ENCODE measurements at places on chromosomes 12 and 14.
A peak's percentile ranks its signal among the peaks of the same experiment; 100 is the strongest.

GRCh38 chr12:27109334-27110028 is 27.1 kb upstream of the C12orf71 start:
- no peak for DNase-seq

GRCh38 chr12:3182426-3182825 is 105.2 kb downstream of the TSPAN9 start:
- DNase-seq = no peak

- no peak for DNase-seq
Measured at GRCh38 chr12:76033081-76034011, 1.8 kb upstream of the PHLDA1 start.

DNA sequence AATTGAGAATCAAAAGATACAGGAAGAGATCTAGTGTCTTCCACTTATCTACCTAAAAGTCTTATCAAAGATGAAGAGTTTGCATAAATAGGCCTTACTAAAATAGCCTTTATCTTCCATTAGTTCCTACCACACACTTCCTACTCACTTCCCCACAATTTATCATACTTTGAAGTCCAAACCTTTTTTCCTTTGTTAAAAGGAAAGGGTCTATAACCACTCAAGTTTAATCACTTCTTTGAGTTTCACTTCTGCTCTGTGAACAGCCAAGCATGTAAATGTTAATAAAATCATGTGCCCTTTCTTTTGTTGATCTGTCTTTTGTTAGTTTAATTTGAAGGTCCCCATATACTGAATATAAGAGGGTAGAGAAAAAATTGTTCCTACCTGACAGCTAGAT is 114.5 kb downstream of the PHLDA1 start:
- DNase-seq = no peak

DNA sequence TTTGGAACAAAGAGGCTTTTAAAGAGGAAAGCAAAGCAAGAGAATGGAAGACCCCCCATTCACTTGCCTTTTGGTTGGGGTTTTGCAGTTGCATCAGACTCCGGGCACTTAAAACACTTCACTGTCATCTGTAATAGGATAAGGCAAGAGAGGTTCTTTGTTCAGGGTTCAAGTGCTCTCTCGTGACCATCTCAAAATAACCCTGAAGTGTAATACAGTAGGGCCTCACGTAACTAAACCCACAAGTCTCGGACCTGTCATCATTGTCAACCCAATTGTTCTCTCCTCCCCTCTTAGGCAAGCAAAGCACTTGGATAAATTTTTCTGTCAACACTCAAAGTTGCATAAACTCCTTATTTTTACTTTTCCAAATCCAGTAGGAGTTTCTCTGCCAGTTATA is 26.9 kb upstream of the MYBPC1 start:
- DNase-seq = peak; percentile 97

- DNase-seq = no peak
Measured at GRCh38 chr12:52828591-52829021, 5.5 kb downstream of the KRT79 start.

DNA sequence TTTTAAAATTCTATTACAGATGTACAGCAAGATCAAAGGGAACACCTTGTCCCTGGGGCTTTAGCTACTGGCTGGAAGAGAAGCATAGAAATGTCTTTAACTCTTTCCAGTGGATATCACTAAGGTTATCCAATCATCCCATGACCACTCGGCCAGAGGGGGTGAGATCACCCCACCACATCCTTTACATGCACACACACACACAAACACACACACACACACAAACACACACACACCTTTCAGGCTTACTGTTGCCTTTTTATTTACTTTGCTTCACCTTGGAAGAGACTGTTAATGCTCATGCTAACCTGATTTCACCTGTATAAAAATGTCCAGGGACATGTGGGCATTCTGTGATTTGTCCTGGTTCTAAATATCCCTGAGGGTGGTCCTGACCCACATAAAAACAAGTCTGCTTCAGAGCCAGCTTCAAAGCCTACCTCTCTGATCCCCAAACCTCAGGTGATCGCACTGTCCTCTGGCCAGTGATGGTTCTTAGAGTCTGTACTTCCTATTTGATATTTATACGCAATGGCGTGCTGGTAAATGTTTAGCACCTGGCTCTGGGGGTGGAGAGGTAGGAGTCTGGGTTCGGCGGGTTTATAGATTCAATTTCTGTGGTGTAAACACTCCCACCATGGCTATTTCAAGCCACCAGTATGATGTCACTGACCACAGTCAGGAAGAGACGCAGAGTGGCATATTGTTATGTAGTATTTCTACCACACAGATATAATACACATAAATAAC is 166.1 kb upstream of the EEA1 start:
- no peak for DNase-seq

DNA sequence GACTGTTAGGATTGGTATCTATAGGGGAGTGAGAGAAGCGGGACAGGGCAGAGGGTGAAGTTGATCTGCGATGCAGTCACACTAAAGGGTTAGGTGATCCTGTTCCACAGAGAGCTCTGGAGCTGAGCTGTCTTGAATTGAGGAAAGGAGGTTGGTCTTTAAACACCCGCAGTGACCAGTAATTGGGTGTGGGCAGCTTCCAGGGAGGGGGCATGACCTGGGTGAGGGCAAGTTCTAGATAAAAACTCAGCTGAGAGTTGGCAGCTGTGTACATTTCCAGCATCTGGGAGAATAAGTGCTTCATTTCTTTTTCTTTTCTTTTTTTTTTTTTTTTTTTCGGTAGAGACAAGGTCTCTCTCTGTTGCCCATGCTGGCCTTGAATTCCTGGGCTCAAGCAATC is 35.1 kb downstream of the RDH12 start:
- no peak for DNase-seq

DNA sequence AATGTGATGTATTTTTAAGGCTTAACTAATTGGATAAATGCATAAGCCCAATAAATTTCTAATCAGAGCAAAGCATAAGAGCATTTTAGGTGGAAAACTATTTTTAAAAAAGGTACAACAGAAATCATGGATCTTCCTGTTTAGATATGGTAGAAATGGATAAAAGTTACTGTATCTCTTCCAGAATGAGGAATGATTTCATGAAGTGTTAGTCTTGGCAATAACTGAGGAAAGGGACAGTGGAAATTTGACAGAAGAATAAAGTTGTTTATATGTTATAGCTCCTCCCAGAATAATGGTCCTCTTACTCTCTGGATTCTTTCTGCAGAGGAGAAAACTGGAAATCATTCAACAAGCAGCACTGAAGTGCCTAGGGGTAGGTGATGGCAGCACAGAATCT is 32.4 kb upstream of the BMAL2 start:
- DNase-seq = no peak

DNA sequence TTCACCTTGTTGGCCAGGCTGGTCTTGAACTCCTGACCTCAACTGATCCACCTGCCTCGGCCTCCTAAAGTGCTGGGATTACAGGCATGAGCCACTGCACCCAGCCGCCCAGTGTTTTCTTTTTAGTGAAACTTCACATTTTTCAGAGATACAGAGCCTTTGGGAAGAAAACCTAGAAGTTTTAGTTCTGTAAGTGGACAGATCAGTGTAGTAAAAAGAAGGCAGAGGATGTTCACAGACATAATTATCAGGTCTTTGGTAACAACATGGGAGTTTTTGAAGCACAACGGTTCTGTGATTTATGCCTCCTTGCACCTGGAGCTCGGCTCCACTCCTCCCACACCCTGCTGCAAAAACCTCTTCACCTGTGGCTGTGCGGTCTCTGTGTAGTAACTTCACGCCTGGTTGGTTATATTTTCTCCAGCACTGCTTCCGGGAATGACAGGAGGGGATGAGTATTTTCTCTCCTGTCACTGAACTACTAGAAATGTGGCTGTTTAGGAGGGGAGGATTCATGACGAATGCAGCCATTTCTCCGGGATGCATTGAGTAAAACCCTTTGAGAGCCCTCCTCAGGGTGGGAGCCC is 67.0 kb downstream of the ARF6 start:
- DNase-seq = peak; percentile 99

DNA sequence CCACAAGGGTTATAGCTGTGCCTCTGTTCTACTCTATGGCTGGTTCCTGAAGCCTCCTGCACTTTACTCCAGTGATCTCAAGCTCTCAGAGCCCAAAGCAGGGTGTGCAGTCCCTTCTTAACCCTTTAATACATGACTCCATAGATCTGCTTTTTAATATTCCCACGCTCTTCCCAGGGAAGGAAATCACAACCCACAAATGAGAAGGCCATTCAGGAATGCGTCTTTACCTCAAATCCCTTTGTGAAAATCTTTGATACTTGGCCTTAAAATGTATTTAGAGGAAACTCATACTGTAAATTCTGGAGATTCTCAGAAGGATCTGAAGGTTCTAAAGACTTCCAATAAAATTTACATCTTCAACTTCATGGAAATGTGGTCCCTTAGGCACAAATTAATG is 17.0 kb downstream of the NID2 start:
- DNase-seq = no peak

DNA sequence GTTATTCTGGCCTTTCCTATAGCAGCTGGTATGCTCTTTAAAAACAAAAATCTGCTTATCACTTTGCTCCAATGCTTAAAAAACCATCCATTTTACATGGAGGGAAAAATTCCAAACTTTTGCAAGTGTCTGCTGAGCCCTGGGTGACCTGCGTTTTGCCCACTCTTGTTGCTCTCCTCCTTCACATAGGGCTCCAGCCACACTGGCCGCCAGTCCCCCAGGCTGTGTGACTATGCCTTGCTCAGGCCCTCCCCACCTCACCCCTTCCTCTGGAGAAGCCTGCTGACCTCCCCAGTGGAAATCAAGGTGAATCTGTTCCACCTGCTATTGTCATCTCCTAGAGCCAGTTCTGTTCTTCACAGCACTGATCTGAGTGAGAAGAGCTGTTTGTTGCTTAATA is 126.9 kb downstream of the SLC25A47 start:
- no peak for DNase-seq

All from NCI-H187 treated with DMSO at 0.1 percent for 48 hours (cell line).